ENCODE measurements at places on chromosomes 1 and 21.

DNA sequence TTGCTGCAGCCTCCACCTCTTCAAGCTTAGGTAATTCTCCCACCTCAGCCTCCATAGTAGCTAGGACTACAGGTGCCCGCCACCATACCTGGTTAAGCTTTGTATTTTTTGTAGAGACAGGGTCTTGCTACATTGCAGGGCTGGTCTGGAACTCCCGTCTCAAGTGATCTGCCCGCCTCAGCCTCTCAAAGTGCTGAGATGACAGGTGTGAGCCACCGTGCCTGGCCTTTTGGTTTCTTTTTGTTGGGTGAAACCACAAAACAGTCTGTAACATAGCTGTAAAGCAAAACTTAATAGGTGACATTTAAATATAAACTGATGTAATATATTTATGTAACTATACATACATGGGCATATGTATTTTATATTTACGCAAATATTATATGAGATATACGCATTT lies 3.1 kb upstream of the DNAJC11 start:
- no peak for DNase-seq

DNA sequence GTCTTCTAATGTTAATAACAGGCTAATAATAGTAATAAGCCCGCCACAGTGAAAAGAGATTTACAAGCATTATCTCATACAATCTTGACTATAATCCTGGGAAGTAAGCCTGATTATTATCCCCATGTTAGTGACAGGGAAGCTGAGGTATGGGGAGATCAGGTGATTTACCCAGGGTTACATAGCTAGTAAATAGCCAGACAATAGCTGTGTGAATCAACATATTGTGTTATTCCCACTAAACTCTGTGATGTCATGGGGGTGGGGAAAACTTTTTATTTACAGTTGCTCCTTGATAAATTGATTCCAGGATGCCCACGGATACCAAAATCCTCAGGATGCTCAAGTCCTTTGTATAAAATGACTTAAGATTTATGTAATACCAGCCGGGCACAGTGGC lies 181.9 kb downstream of the LMO4 start:
- DNase-seq: no peak

DNA sequence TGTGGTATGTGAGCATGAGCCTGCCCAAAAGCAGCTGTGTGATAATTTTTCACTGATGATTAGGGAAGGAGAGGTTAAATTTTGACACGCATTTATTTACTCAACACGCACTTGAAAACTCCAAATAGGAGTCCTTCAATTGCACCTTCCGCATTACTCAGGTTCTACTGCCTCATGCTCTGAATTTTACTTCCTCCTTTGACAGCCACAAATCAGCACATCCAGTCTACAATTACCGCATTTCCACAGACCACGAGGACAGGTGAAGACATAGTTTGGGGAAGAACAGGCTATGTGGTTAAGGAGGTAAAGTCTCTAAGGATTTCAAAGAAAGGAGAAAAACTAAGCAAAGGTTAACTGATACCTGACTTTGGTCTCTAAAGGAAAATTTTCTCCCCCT lies 2.6 kb downstream of the CAPN8 start:
- DNase-seq: no peak

DNA sequence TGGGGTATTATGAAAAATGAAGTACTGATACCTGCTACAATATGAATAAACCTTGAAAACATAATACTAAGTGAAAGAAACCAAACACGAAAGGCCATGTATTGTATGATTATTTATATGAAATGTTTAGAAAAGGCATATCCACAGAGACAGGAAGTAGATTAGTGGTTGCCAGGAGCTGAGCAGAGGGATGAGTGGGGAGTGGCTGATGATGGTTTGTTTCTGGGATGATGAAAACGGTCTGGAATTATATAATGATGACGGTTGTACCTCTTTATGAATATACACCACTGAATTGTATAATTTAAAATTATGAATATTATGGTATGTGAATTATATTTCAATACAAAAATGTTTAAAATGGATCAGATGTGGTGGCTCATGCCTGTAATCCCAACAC lies 63.8 kb upstream of the MPC2 start:
- no peak for DNase-seq

GRCh38 chr1:48245106-48245505 lies 22.6 kb downstream of the SLC5A9 start:
- DNase-seq: no peak

- DNase-seq: no peak
These were observed 60.7 kb upstream of the CTTNBP2NL start for GRCh38 chr1:112335351-112335750.

GRCh38 chr21:32143241-32143939 lies 135.5 kb downstream of the MIS18A start:
- DNase-seq: no peak

DNA sequence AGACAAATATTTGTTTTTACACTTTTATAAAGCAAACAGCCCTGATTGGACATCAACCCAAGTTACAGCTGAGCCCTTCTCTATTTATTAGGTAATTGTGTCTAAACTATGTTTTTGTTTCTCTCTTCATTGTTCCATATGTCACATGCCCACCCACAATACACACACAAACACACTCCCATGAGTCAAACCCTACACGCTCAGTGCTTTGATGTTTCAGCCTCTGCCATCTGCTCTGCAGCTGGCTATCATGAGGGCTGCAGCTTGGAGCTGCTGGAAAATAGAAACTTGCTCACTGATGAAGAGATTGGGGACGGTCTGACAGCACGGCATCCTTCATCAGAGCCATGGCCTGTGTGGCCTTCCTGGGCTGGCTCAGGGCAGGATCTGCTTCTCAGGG lies 41.7 kb downstream of the PSMG1 start:
- DNase-seq: no peak

- no peak for DNase-seq
These were observed 32.2 kb downstream of the WDR4 start for GRCh38 chr21:42847051-42847707.

GRCh38 chr1:203228670-203229069 lies 803 bp downstream of the CHIT1 start:
- no peak for DNase-seq

GRCh38 chr1:63621075-63621474 lies 27.9 kb downstream of the PGM1 start:
- DNase-seq: no peak

DNA sequence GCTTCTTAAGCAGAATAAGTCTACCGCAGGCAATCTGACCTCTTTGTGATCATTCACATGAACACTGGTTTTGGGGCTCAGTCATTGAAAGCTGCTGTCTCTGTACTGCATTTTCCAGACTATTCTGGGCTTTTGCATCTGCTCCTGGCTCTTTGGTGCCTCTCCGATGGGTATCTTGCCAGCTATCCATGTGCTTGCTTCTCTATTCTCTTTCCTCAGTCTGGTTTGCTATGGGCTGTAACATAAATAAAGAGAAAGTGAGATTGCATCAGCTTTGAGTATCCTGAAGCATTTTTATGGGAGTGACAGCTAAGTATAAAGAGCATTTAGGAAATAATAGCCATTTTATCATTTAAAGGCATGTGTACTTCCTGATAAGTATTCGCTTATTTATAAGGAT lies 70.7 kb downstream of the C1orf21 start:
- no peak for DNase-seq

GRCh38 chr1:241592273-241592958 lies 47.8 kb downstream of the CHML start:
- DNase-seq: no peak

DNA sequence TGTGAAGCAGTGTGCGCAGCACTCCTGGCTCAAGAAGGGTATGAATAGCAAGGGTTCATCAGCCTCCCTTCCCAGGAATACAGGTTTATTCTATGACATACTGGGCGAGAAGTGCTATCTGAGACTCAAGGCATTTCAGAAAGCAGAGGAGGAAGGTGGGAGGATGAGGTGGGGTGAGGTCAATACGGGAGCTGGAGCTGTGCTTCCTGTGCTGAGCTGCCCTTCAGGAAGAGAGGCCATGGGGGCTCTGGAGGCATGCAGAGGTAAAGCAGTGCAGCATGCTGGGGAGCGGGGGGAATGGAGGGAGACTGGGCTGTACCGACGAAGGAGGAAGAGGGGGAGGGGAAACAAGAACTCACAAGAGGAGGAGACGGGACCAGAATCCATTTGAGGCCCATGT lies 717.6 kb downstream of the PTPRU start:
- no peak for DNase-seq

DNA sequence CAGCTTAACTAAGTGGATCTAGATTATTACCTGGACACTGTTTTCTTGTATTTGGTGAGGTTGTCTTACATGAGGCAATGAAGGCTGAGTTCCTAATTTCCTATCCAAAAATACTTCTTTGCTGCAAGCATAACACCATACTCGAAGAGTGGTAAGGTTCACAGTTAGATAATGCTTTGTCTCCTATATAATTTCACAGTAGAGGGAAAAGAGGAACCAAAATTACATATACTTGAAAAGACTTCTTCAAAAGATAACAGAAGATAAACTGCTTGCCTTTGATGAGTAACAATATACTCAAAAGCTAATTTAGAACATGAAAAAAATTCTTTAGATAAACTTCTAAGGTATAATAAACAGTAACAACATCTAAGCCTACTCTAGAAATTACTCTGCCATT lies 20.4 kb downstream of the USP33 start:
- DNase-seq: no peak

DNA sequence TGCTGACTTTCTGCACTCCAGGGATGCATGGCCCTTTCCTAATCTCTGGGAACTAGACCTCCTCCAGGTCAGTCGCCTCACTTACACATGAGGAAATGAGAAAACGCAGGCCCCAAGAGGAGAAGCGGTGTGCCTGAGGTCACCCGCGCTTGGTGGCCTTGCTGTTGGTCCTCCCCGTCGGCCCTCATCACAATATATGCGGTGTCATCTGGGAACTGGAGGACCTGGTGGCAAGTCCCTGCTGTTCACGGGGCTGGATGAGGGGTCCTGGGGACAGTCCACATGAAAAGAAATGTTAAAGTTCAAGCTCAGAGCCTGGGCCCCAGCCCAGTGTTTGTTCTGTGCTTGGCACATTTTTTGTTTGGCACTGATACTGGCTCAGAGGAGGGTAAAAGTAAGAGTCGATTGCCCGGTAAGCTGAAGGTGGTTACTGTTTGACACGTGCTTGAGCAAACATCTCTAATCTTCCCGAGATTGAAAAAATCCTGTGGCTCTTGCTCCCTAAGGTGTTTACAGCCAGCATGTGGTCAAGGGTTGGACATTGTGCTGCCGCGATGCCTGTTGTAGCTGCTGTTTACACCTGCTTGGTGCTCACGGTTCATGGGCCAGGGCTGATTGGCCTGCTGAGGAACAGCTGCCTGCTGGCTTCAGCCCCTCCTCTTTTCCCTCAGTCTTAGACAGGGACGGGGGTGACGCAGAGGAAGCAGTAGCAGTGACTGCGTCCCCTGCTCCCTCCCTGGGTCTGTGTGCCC lies 5.2 kb downstream of the COQ8A start:
- no peak for DNase-seq

- no peak for DNase-seq
These were observed 15.6 kb downstream of the RHOU start for GRCh38 chr1:228750915-228751314.

- no peak for DNase-seq
These were observed 28.1 kb upstream of the RGS5 start for GRCh38 chr1:163230827-163231226.

DNA sequence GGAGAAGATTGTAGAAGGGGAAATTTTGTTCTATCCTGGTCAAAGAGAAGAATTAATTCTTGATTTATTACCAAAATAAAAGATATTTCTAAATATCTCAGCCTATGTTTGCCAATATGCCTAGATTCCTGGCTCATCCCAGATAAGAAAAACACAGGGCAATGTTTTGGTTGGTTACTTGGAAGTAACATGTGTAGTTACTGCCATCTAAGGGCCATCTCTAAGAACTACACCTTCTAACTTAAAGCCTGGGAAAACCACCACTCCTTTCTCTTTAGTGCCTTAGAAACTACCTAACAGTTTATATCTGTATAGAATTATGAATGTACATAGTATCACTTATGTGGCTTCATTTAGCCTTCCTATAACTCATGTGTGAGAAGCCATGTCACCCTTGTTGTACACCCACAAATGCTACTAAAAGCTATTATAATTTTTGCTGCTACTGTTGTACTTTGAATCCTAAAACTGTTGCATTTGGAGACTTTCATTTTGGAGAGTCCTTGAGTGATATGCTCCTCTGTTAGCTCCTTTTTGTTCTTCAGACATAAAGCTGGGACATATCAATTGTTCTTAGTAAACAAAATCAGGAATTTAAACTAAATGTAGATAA lies 4.5 kb downstream of the AIM2 start:
- DNase-seq: no peak

GRCh38 chr21:35048183-35048601 lies 910 bp downstream of the RUNX1 start:
- no peak for DNase-seq

GRCh38 chr1:75632350-75632949 lies 21.5 kb upstream of the SLC44A5 start:
- DNase-seq: no peak

- DNase-seq: no peak
These were observed 102.0 kb downstream of the TGFB2 start for GRCh38 chr1:218447010-218447689.

GRCh38 chr1:154488922-154489321 lies 13.1 kb upstream of the TDRD10 start:
- no peak for DNase-seq

Measured in stimulated activated CD8-positive, alpha-beta memory T cell treated with anti-CD3 and anti-CD28 coated beads, Interleukin-4, amount 100 ng/mL, for 1 hour (primary cell).